ENCODE measurements at places on chromosomes 3 and 15.

GRCh38 chr15:73560501-73561117 lies 72.6 kb downstream of the NPTN start:
- DNase-seq, result no peak

- DNase-seq, result no peak
Observed at GRCh38 chr3:128205558-128206145, 52.4 kb downstream of the EEFSEC start.

GRCh38 chr3:158804441-158804840 lies 2.6 kb downstream of the MFSD1 start:
- DNase-seq, result no peak

- no peak for DNase-seq
Observed at GRCh38 chr3:87082796-87083440, 92.0 kb upstream of the VGLL3 start.

DNA sequence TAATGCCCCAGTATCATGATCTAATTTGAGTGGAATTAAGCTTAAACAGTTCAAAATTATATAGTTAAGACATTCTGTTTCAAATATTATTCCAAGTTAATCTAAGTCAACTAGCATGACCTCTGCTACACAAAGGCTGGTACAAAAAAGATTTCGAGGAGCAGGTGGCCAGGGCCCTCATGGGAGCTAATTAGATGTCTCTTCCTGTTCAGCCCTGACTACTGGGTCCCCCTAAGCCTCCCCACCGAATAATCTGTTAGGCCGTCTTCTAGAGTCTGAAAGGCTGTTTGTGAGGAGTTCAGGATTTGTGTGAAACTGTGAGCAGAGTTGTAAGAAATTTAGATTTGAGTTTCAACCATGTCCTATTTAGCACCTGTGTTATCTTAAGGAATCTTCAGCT lies 75.4 kb downstream of the PPM1L start:
- DNase-seq, result no peak

GRCh38 chr15:47473832-47474231 lies 243.5 kb upstream of the SEMA6D start:
- DNase-seq, result no peak

DNA sequence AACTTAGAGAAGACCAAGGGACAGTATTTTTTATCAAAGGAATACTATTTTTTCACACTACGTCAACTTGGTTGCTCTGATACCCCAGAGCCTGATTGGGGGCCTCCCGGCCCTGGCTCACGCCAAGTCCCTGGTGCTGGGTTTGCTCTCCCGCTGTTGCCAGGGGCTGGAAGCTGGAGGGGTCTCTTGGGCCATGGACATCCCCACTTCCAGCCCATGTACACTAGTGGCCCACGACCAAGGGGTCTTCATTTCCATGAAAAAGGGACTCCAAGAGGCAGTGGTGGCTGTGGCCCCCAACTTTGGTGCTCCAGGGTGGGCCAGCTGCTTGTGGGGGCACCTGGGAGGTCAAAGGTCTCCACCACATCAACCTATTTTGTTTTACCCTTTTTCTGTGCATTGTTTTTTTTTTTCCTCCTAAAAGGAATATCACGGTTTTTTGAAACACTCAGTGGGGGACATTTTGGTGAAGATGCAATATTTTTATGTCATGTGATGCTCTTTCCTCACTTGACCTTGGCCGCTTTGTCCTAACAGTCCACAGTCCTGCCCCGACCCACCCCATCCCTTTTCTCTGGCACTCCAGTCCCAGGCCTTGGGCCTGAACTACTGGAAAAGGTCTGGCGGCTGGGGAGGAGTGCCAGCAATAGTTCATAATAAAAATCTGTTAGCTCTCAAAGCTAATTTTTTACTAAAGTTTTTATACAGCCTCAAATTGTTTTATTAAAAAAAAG lies 20.3 kb upstream of the BSN start:
- no peak for DNase-seq

DNA sequence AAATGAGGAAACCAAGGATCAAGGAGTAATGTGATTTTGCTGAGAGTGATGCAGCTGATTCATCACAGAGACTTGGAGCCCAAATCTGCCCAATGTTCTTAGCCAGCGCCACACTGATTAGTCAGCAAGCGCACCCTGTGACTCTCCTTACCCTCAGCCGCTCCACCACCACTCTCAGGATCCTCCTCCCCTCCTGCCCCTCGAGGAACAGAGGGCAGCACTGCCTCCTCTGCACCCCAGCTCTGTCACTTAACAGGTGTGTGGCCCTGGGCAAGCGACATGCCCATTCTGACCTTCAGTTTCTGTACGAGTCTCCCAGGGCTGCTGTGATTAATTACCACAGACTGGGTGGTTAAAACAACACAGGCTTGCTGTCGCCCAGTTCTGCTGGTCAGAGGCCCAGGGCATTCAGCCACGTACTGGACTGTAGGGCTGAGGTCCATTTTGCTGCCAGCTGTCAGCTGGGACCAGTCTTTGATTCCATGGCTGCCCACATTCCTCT lies 36.1 kb upstream of the HRH1 start:
- DNase-seq, result no peak

DNA sequence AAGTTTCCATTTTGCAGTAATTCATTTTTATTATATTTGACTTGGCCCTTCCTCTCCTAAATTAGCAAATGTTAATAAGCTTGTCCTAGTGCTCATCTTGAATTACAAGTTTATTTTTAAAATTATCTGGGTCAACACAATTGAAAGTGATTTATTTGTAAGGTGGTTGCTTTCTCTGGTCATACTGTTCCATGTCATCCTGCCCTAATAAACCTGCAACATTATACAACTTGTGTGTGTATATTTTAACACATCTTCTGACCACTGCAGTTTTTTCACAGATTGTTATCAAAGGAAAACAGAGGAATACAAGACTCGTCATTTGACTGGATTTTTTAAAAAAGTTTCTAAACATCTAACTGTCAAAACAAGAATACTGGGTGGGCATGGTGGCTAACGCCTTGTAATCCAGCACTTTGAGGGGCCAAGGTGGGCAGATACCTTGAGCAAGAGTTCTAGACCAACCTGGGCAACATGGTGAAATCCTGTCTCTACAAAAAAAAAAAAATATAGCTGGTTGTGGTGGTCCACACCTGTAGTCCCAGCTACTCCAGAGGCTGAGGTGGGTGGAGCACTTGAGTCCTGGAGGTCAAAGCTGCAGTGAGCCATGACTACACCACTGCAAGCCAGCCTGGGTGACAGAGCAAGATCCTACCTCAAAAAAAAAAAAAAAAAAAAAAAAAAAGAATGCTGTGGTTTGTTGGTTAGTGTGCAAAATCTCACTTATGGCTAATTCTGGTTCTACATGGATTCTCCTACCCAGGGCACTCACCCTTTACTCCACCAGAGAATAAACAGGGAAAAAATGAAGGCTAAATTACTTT lies 5.0 kb upstream of the LRRFIP2 start:
- DNase-seq, result no peak

- DNase-seq, result no peak
Observed at GRCh38 chr15:91898843-91899242, 45.3 kb downstream of the SLCO3A1 start.

GRCh38 chr3:172859041-172859440 lies 108.5 kb downstream of the ECT2 start:
- no peak for DNase-seq

- no peak for DNase-seq
Observed at GRCh38 chr15:66720206-66721010, 18.4 kb downstream of the SMAD6 start.

GRCh38 chr15:96088650-96089049 lies 241.8 kb upstream of the NR2F2 start:
- DNase-seq, result no peak

- DNase-seq, result no peak
Observed at GRCh38 chr3:62538691-62539356, 165.5 kb upstream of the FEZF2 start.

DNA sequence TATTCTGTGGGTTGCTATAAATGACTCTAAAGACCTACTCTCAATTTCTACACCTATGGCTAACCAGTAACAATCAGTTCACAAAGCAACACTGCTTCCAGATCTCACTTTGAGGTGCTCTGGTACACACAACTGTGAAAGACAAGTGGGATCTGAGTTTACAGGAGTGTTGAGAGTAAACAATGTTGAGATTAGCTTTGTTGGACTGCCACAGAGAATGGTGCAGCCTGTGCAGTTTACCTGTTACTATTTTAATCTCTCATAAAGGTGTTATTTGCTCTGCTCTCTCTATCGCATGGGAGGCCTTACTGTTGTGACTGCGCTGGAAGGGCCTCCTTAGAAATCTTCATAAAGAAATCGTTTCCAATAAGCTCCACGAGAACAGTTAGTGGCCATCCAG lies 112.0 kb downstream of the SOX2 start:
- no peak for DNase-seq

DNA sequence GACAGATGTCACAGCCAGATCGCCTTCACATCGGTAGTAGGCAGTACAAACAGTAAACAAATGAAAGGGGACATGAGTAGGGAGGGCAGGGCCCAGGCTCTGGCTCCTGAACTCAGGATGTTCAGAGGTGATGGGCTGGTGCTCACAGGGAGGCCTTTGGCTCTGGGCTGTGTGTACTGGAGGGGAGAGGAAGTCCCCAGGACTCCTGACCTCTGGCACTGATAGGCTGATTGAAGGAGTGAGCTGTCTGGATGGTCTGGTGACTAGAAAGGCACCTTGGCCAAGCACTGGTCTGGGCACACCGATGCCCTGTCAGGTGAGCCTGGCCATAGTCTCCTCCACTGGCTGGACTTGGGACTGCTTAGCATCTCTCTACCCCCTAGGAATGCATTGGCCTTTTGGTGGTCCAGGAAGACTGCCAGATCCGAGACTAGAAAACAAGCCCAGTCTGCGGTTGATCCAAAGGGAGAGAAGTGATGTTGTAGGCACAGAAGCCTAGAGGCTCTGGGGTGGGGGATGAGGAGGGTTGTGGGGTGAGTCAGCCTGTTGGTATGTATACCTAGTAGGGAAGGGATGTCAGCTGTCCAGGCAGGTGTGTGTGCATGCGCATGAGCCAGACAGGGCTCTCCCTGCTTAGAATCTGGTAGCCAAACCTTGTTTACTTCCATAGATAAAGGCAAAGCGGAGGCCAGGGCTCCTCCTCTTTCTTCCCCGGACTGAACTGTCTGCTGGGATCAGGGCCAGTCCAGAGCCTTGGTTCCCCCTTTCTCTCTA lies 1.9 kb downstream of the SPINT1 start:
- no peak for DNase-seq

DNA sequence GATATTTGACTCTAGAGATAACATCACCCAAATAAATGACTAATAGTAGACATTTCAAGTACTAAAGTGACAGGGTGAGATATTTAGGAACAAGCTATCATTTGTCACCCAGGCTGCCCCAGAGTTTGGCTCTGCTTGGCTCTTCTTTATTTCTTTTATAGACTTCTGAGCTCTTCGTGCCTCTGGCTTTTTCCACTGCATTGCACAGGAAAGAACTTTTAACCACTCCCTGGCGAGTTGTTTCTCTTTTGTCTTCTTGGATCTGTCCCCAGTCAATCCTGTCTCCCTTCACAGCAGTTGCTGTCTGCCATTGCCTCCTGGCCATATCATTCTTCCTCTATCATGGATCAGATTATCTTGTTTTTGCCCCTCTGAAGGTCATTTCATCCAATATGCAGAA lies 339.2 kb upstream of the DCBLD2 start:
- DNase-seq, result no peak

DNA sequence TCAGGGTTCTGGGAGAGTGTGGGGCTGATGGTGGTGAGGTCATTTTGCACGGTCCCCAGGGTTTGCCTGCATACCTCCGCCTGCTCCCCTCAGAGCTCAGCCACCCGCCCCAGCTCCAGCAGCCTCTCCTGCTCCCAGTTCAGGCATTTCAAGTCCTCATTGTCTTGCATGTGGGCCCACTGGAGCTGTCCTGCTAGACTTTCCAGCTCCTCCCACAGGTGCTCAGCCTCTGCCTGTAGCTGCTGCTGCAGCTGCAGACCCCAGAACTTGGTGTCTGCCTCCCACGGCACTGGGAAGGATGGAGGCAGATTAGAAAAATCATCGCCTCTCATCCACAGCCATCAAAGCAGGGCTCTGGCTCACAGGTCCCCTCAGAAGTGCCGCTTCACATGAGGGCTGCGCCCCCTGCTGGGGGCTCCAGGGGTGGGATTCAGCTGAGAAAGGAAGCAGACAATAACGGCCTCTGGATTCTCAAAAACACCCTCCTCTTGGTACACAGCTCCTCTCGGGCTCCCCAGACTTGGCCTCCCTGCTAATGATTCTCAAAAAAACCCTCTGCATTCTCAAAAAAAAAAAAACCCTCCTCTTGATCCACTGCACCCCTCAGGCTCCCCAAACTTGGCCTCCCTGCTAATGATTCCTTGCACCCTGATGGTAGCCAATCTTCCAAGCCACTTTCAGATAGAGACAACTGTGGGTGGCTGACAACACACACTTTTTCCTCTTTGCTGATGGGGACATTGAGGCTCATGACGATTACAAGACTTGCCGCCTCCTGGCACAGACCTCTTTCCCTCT lies 89.3 kb upstream of the C2CD4B start:
- DNase-seq, result no peak

DNA sequence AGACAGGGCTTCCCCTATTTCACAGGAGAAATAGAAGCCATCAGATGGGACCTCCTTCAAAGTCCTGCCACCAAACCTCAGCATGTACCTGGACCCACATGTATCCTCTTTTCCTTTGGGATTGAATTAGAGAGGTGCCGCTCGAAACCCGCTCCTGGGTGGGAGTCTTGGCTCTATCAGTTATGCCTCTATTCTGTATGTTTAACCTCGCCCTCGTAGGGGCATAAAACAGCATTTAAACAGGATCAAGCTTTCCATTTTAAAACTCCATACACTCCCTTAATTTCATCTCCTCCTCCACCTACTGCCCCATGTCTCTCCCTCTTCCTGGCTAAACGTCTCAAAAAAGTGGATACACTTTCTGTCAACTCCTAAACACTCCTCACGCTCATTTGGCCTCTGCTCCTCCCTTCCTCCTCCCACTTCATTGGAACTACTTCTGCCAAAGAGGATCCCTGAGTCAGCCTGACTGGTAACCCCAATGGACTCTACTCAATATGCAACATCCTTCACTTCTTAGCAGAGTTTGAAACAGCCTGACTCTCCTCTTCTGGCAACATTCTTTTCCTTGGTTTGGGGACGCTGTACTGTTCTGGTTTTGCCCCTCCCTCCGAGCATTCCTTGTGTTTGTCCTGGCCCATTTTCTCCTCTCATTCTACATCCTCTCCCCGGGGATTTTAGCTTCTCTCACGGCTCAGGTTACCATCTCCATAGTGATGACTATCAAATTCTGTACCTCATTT lies 23.0 kb upstream of the MUC20 start:
- DNase-seq, result no peak

GRCh38 chr3:116145613-116146012 lies 299.7 kb downstream of the LSAMP start:
- no peak for DNase-seq
